GM23248 (cell line): ENCODE measurements at places on chromosomes 12 and 14. TPM values are rescaled to one million over a fixed set of nuclear protein-coding genes. Genes with fewer than 3 reads are reported as not detected.

- no peak for DNase-seq
Observed at GRCh38 chr12:22206111-22206728, 128.3 kb downstream of the ST8SIA1 start.

MYO1H gene
- total RNA-seq = not detected in 2 replicates

DNA sequence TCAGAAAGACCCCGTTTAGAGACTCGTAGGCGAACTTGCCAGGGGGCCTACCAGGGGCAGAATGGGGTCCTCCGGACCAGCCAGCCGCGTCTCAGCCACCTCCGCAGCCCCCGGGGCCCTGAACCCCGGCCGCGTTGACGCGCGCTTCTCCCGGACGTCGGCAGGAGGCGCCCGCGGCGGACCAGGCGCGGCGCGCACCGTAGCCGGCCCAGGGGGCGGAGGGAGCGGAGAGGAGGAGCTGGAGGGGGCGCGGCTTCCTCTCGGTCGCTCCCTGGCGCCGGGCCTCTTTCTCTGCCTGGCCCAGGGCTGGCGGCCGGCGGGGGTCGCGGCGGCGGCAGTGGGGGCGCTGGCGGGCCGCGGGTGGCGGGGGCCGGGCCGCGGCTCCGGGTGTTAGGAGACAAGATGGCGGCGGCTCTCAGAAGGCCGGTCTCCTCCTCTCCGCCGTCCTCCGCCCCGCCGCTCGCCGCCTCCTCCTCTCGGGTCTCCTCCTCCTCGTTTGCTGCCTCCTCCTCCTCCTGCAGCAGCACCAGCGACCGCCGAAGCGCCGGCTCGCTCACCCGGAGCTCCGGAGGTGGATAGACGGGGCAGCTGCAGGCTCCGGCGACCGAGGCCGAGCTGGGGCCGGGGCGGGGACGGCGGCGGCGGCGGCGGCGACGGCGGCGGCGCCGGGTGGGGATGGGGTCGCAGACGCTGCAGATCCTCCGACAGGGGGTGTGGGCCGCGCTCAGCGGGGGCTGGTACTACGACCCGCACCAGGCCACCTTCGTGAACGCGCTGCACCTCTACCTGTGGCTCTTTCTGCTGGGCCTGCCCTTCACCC lies at the start of gene PCNX1:
Gene PCNX1 (plus strand): TSS at position 284 of the 820 bp plus-strand sequence. CDS start 392 bp downstream, at position 676.
- peak; percentile 95 for DNase-seq

DNA sequence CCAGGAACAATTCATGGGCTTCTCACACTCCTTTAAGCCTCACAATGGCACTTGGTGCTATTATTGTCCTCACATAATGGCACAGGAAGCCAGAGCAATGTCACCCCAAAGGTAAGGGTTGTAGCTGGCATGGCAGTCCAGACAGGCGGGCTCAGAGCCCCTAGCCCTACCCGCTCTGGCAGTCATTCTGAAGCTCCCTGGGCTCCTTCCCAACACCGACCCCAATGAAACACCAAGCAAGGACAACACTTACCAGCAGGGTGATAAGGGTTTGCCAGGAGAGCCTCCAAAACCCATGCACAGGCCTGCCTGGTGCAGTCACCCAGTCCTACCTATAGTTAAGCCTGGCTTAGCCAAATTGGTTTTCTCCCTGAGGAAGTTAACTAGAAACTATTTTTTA lies 30.8 kb downstream of the MAX start:
- DNase-seq = no peak

LYZ gene
- not detected in 2 replicates for total RNA-seq

NPFF gene
- not detected in 2 replicates for total RNA-seq

DNA sequence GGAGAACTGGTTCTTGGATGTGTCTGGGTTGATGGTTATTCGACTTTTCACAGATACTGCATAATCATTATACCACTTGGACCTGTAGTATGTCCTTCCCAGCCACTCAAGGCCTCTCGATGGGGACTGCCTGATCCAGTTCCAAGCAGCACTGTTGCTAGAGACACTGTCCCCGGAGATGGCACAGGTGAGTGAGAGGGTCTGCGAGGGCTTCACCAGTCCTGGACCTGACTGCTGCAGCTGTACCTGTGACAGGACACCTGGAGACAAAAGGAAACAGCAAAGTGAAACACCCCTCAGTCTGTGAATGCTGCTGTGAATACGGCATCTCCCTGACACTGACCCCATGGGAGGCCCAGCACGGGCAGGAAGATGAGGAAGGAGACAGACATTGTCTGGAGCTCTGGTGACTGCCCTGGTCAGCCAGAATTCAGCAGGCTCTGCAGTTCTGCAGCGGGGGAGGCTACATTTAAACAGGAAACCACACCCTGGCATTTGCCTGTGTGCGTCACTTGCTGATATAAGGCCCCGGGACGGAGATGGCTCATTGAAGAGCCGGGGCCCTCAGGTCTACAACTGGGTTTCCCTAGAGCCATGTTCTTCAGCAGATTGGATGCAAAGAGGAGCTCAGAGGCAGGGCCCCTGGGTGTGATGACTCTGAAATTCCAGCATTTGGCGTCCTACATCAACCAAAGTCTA lies 413.6 kb downstream of the TMEM121 start:
- no peak for DNase-seq

DNA sequence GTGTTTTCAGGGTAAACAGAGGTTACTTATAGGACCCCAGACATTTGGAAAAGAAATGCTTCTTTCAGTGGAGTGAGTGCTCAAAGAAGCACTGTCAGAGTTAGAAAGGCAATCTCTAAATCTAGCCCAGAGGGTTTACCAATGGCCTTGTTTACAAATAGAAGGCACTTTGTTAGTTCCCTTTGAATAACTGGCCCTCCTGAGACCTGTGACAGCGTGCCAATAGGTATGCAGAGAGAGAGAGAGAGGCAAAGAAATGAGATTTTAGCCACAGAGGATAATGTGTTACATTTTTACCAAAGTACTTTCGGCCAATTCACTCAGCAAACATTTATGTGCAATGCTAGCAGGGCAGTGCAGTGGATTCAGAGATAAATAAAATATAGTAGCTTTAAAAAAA lies 41.9 kb downstream of the TPH2 start:
- DNase-seq = no peak

DNA sequence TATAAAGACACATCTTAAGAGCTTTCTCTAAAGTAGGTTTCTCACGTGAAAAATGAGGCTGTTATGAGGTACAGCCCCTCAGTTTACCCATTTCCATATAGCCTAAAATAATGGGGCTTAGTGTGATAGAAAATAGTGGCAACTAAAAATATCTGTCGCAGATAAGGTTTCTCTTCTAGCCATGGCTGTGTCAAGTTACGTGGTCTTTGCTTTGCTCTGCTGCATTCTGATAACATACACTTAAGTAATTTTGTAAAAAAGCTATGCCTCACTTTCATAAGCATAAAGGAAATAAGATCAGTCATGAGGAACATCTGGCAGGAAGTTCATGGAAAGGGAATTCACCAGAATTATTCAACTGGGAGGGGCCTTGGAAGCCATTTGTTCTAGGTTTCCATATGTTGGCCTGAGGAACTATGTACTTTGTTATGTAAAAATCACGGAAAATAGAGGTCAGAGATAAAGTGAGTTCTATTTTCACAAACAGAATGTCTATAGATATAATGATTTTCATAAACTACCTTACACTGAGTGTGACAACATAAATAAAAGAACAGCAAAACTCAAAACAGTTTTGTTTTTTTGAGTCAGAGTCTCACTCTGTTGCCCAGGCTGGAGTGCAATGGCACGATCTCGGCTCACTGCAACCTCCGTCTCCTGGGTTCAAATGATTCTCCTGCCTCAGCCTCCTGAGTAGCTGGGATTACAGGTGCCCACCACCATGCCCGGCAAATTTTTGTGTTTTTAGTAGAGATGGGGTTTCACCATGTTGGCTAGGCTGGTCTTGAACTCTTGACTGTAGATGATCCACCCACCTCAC lies 195.6 kb upstream of the KRR1 start:
- peak; percentile 65 for DNase-seq

MMP19 gene
- 17.6 and 26.3 TPM in 2 replicates for total RNA-seq

NAV3 gene
- 49.8 and 69.9 TPM in 2 replicates for total RNA-seq

HELB gene
- total RNA-seq = 0.86 and 0.89 TPM in 2 replicates

DNA sequence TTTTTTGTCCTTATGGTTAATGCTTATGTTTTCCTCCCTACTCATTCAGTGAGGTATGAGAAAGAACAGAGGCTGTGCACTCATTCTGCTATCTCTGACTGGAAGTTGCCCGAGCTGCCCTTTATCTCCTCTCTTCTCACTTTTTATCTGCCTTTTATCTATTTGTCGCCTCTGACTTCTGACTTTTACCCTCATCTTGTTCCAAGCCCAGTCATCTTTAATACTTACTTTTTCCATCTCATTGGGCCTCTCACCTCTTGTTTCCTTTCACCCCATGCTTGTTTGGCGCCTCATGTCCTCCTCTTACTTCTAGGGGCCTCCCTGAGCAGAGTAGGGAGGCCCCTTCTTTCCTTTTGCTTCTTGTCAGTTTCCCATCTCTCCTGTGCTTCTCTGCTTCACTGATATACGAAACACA lies 50.7 kb downstream of the DIP2B start:
- no peak for DNase-seq

GRCh38 chr12:46136249-46136648 lies 132.6 kb downstream of the SLC38A1 start:
- DNase-seq = no peak

MAP1LC3B2 gene
- total RNA-seq = 0.32 and 0.63 TPM in 2 replicates

GRCh38 chr14:94844593-94845152 lies 74.8 kb upstream of the GSC start:
- no peak for DNase-seq

GRCh38 chr14:55373784-55374705 lies 37.6 kb downstream of the ATG14 start:
- peak; percentile 78 for DNase-seq

DNA sequence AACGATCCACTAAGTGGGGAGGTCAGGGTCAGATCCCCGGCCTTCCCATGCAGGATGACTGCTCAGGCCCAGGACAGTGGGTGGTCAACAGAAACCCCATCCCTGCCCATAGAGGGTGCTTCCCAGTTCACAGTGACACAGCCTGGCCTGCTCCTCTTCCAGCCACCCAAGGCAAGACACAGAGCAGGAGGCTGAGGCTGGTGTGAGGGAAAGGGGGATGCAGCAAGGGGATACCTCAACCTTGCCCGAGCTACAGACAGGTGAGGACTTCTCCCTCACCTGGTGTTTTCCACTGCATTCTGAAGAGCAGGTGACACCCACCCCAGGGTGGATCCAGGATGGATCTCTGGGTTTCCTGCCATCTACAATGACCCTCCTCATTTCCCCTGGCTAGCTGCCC lies 106.7 kb downstream of the KIF26A start:
- DNase-seq = no peak

GRCh38 chr12:116878567-116879508 lies 2.4 kb downstream of the HRK start:
- DNase-seq = peak; percentile 26

DNA sequence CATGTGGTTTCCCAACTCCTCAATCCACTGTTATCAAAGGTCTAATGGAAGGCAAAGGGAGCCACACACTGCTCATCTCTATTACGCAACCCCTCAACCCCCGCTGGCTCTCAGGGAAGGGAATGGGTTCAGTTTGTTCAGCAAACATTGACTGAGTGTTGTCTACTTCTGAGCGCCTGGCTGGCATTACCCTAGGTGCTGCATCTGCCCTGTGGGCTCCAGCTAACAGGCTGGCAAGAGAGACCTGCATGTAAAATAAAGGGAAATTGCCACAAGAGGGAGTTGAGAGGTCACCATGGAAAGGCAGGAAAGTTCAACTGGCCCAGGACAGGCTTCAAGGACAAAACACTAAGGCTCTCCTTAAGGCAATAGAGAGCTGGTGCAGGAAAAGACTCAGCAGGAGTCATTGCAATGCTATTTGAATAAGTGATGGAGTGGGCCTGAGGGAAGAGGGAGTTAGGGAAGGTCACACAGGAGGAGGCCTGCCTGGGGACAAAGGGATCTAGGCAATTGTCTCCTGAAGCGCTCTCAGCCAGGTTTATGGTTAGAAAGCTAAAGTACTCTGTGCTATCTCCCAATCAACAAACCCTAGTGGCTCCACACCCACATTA lies 5.5 kb upstream of the ZNF740 start:
- DNase-seq = peak; percentile 67

- peak; percentile 77 for DNase-seq
Observed at GRCh38 chr12:57611108-57611826, at the start of gene ARHGEF25. Gene ARHGEF25, plus strand, starts transcription at chr12:57611435. Its CDS starts 460 bp downstream, at chr12:57611895.

- no peak for DNase-seq
Observed at GRCh38 chr12:72077111-72077820, 138.6 kb downstream of the TPH2 start.

DNA sequence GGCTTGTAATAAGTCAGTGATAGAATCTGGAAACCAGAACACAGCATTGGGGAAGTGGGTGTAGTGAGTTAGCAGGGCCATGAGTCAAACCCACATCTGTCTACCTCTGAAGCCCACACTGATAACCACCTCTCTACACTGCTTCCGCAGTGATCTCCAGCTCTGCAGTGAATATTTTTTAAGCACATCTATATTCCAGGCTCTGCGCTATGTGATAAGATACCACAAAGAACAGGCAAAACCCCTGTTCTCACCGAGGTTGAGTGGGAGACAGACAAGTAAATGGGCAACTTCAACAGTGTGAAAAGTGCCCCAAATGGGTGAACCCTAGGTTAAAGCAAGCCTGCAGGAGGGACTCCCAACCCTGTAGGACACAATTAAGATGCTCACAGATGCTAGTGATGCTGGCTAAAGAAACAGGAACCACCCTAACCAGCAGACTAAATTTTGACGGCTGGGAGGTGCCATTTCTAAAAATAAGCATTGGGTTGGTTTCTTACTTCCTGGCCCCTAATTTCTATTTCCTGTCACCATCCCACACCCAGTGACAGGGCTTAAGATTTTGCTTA lies 375.0 kb downstream of the DPF3 start:
- DNase-seq = no peak

SDR9C7 gene
- total RNA-seq = not detected in 2 replicates

GSG1 gene
- total RNA-seq = 0.86 and 1.3 TPM in 2 replicates

DNA sequence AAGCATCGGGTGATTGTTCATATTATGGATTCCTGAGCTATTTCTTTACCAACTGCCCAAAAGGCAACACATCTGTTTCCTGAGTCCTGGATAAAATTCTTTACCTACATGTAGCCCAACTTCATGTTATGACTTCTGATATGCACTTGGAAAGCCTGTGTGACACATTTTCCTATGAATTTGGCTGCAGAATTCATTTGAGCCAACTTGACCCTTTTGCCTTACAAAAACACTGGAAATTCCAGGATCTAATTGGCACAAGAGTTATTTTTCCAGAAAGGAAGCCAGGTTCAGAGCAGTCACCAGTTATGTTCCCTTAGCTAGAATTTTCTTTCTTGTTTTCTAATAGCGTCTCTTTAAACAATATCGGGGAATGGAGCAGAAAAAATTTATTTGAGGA lies 202.5 kb upstream of the LRIG3 start:
- peak; percentile 2 for DNase-seq

GRCh38 chr14:54629183-54629582 lies 62.3 kb downstream of the SAMD4A start:
- DNase-seq = no peak

DNA sequence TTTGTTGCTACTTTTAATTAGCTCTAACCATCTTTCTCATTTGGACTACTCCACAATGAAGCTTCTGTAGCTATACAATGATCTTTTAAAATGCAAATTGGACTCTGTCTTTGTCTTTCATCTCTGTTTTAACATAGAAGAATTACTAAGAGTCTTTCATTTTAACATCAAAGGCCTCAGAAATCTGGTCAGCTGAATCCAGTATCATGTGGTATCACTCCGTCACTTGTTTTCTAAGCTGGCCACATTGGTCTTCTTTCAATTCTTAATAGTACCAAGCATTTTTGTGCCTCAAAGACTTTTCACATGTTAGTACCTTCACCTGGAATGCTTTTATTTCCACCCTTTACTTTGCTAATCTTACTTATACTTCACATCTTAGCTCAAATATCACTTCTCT lies 95.5 kb upstream of the SLC16A7 start:
- DNase-seq = no peak
